ENCODE measurements at places on chromosomes 1 and 21.

GRCh38 chr21:17548262-17548661 lies 35.4 kb downstream of the CXADR start:
- DNase-seq = no peak

GRCh38 chr1:81844477-81844876 lies 43.7 kb downstream of the ADGRL2 start:
- no peak for DNase-seq

DNA sequence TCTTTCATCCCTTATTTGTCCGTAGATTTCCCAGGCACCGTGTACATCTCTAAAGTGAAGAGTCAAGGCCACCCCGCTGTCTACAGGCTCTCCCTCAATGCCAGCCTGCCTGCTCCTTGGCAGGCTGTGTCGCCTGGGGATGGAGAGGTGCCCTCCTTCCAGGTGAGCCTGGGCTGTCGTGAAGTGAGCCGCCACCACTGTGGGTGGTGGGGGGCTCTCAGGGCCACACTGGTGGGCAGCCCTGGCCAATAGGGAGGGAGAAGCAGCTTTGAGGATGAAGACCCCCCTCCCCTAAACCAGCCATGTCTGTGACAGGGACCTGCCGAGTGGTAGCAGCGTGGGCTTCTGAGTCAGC lies 46.2 kb downstream of the DISP3 start:
- DNase-seq = no peak

DNA sequence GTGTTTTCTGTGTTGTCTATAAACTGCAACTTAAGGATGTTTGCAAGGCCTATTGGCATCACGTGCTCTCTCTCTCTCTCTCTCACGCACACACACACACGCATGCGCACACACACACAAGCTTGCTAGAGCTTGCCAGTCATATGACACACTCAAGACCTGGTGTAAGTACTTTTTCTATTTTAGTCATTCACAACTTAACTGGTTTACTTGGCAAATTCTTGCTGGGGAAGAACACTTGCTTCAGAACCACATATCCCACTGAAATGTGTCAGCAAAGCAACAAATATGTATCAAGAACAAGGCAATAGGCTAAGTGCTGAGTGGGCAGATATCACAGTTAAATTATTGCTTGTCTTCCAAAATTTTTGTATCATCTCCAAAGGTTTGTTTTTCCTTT lies 107.8 kb downstream of the DISC1 start:
- DNase-seq = no peak

DNA sequence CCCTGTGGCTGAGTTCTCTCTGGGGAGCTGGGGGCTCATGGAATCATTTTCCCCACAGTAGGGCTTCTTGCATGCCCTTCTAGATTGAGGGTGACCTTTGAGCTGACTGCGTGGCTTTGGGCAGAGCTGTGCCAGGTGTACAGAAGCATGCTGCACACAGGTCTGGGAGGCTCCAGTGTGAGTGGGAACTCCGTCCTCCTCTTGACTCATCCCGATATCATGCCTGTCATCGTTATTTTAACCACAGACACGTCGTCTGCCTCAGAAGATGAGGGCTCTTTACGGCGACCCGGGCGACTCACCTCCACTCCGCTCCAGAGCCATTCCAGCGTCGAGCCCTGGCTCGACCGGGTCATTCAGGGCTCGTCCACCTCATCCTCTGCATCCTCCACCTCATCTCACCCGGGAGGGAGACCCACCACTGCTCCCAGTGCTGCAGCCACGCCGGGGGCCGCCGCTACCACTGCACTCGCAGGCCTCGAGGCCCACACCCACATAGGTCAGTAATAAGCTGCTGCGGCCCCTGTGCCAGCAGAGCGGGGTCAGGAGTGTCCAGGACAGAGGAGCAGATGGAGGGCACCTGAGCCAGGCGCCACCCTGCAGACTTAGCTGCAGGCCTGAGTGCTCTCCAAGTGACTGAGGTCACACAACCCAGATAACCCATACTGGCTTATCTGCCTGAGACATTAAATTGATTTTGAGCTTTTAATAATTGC lies 39.8 kb downstream of the DIP2A start:
- DNase-seq = no peak

DNA sequence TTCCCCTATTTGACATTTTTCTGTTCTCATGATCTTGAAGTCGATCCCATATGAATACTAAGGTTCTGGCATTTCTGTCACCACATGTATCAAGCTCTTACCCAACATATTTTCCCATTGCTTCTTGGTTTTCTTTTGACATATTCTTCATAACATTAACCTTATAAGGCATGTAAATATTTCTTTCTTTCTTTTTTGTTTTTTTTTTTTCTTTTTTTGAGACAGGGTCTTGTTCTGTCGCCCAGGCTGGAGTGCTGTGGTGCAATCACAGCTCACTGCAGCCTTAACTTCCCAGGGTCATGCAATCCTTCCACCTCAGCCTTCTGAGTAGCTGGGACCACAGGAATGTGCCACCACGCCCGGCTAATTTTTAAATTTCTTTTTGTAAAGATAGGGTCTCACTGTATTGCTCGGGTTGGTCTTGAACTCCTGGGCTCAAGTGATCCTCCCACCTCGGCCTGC lies 33.1 kb upstream of the ERRFI1 start:
- DNase-seq = no peak

DNA sequence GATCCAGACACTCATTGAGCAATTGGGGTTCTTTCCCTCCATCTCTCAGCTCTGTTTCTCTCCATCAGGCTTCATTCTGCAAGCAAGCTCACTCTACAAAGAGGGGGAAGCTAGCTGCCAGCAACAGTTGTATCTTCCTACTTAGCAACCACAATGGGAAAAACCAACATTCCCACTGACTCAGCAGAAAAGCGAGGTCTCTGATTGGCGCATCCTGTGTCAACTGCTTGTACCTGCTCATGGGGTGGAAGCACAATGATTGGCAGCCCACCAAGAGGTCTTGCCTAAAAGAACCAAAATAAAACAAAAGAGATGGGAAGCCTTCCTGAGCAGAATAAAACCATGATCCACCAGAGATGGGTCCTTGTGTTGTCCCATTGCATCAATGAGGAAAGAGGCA lies 4.0 kb upstream of the CDA start:
- no peak for DNase-seq

DNA sequence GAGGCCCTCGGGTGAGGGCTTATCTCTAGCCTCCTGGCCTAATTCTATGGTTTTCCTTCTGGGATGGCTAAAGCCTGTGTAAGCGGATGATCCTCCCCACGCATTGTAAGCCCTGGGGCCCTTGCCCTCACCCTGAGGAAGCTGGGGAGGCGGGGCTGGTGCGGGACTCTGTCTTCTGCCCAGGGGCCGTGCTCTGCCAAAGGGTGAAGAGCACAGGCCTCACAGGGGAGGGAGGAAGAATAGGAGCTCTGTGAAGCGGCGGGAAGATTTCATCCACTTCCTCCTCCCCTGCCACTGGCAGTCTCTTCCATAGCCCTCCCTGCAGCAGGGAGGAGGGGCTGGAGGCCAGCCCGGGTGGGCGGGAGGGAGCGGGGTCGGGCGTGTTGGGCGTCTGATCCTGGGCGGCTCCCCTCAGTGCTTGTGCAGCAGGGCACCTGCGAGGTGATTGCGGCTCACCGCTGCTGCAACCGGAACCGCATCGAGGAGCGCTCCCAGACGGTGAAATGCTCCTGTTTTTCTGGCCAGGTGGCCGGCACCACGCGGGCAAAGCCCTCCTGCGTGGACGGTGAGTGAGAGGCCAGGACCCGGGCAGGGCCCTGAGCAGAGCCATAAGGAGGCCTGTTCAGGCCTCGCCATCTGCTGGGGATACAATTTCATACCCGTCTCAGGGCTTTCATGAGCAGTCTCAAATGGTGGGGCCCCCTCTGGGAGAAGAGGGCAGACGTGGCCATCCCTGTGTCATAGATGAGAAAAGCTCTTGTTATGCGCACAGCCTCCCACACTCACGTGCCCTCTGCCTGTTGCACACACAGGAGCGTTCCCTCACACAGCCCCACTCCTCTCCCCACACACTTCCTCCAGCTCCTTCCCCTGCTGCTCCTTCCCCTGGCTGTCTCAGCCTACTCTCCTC lies 7.7 kb upstream of the PPM1J start:
- no peak for DNase-seq

DNA sequence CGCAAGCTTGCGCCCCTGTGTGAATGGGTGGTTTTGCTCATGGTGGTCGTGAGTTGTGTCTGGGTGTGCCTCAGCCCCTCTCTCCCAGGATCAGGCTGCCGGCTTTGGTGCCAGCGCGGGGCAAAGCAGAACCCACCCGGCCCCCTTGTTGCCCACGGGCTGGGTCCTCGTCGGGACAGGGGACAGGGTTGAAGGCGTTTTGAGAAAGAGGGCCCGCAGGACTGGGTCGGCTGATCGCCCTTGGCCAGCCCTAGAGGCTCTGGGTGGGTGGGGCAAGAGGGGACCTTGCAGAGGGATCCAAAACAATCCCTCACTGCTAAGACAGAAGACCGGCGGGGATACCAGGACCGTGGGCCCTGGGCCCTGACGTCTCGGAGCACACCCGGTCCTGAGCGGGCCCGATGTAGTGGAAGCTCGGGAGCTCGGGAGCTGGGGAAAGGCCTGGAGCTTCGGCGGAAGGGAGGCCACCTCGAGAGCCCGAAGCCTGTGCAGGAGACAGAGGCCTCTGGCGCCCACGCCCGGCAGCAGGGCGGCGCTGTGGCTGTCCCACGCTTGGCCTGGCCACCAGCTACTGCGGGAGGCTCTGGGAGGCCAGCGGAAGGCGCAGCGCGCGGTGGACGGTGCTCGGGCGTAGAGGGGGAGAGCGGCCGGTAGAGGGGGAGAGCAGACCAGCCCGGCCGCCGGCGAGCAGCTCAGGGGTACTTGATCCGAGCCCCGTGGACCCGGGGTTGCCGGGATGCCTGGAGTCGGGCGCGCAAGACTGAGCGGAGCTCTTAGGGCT lies 2.8 kb upstream of the ZNF678 start:
- no peak for DNase-seq

Data from CD4-positive, alpha-beta T cell treated with Interleukin-1 beta for 1 hour (primary cell).